ENCODE measurements at places on chromosomes 1 and 21. TPM values are rescaled to one million over a fixed set of nuclear protein-coding genes. Genes with fewer than 3 reads are reported as not detected.

LRRC8B gene
- total RNA-seq: 15.7 TPM

SPRR1B gene
- not detected for total RNA-seq

FNDC5 gene
- not detected for total RNA-seq

FAM163A gene
- not detected for total RNA-seq

OR2W3 gene
- not detected for total RNA-seq

NBPF14 gene
- total RNA-seq: 25.2 TPM

PINK1 gene
- 5.3 TPM for total RNA-seq

SPRR2B gene
- not detected for total RNA-seq

PDC gene
- not detected for total RNA-seq

S100A14 gene
- total RNA-seq: not detected

PLA2G5 gene
- total RNA-seq: not detected

RGS13 gene
- total RNA-seq: 0.12 TPM

DRAM2 gene
- total RNA-seq: 26.9 TPM

DAB1 gene
- total RNA-seq: not detected

CPTP gene
- total RNA-seq: 17.6 TPM

RPTN gene
- not detected for total RNA-seq

MYCBP gene
- 45.0 TPM for total RNA-seq

DMRTA2 gene
- total RNA-seq: 0.12 TPM

ADGRB2 gene
- total RNA-seq: 1.3 TPM

LINGO4 gene
- total RNA-seq: 0.15 TPM

MAP7D1 gene
- 252 TPM for total RNA-seq

SERINC2 gene
- not detected for total RNA-seq

S100A10 gene
- 333 TPM for total RNA-seq

CYP4Z1 gene
- total RNA-seq: not detected

OR2T35 gene
- total RNA-seq: not detected

OPN3 gene
- total RNA-seq: 11.1 TPM

UBE2U gene
- total RNA-seq: not detected

MRPS15 gene
- total RNA-seq: 112 TPM

LGR6 gene
- not detected for total RNA-seq

TRAF3IP3 gene
- 406 TPM for total RNA-seq

ZNF593OS gene
- total RNA-seq: not detected

GLIS1 gene
- total RNA-seq: not detected

ANGPTL1 gene
- total RNA-seq: not detected

HJV gene
- total RNA-seq: not detected

S100A13 gene
- total RNA-seq: 7.0 TPM

NAV1 gene
- 1.4 TPM for total RNA-seq

CIART gene
- 0.44 TPM for total RNA-seq

ZNF695 gene
- total RNA-seq: 0.23 TPM

TTLL10 gene
- total RNA-seq: not detected

LCE1B gene
- not detected for total RNA-seq

S100A5 gene
- total RNA-seq: 1.6 TPM
